ENCODE measurements at places on chromosomes 3 and 15.

GRCh38 chr15:74172701-74173379, 670 bp upstream of the ISLR start:
- DNase-seq, result no peak

GRCh38 chr3:18185624-18186023, 239.5 kb downstream of the SATB1 start:
- DNase-seq, result peak; percentile 46

- no peak for DNase-seq
Measured at GRCh38 chr3:20646425-20646824, 460.4 kb upstream of the SGO1 start.

GRCh38 chr3:20569310-20569709, 383.3 kb upstream of the SGO1 start:
- no peak for DNase-seq

DNA sequence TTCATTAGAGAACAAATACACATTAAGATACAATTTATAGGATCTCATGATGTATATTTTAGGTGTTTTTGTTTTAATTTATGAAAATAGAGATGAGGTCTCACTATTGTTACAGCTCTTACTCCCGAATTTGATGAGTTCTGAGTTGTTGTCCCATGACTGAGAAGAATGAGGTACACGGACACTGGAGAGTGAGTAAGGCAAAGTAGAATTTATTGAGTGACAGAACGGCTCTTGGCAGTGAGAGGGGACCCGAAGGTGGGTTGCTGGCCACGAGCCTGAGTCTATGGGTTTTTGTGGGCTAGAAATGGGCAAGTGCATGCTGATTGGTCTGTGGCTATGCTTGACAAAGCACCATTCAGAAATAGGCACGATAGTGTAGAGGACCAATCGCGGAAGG, 3.1 kb upstream of the RNF168 start:
- no peak for DNase-seq
